NCI-H1436 treated with DMSO at 0.1 percent for 48 hours (cell line): ENCODE measurements at places on chromosomes 12 and 14.

DNA sequence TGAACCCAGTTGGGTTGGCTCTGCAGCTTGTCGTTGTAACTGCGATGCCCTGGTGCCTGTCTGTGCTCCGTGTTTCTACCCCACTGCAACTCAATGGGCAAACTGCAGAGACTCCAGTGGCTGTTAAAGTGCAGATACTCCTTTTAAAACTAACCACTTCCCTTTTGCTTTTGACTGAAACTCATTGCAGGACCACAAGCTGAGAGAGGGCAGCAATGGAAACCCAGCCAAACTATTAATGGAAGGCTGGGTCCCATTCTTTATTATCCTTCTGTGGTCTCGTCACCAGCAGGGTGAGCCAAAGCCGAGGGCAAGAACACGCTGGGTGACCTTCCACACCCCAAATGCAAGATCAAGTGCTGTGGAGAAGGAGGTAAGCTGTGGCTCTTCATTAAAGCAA, 910.4 kb downstream of the VRK1 start:
- no peak for DNase-seq

GRCh38 chr14:24054324-24054641, 2.5 kb downstream of the CARMIL3 start:
- DNase-seq: no peak

DNA sequence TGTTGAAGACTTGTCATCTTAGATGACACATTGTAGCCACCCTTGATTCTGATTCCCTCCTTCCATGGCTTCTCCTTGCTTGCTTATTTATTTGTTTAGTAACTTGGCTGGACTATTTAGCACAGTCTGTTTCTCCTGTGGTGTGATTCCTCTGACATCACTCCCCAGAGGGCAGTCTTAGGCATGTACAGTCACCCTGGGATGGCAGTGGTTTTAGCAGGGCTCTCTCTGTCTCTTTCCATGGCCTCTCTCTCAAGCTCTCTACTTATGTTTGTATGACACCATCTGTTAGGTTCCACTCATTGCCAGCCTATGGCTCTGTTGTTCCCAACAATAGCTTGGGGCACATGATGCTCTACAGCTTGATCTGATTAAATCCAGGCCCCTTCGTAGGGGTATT, 158.3 kb downstream of the ADGRD1 start:
- DNase-seq: no peak

DNA sequence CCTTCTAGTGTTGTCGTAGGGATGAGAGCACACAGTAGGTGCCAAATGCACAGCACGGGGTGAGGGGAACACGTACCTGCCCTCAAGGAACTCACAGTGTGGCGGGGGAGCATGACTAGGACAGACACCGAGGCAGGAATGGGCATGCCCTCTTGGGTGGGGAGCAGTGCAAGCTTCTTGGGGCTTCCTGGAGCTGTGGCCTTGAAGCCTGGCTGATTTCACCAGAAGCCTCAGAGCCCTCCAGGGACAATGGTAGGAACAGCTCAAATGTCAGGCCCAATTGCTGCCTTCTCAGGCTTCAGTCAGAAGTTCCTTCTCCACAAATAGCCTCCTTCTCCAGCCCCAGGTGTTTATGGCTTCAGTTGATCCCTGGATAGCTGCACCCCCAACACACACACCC, 43.4 kb downstream of the TEAD4 start:
- no peak for DNase-seq

DNA sequence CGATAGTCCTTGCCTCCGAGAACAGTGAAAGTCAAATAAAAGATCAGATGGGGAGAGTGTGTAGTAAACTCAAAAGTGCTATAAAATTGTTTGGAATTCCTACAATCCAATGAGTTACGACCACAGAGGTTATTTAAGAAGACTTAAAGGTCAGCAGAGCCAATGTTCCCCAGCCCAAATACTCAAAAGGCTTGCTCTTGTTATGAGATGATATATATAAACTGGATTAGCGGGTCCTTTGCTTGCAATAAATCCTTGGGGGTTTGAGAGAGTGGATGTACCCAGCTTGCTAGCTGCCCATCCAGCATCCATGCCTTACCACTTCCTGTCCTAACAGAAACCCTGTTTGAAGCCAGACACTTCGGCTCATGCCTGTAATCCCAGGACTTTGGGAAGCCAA, 29.0 kb upstream of the MED13L start:
- no peak for DNase-seq

GRCh38 chr12:116529686-116530085, 29.5 kb upstream of the MAP1LC3B2 start:
- no peak for DNase-seq

GRCh38 chr12:77102691-77103090, 37.3 kb upstream of the E2F7 start:
- no peak for DNase-seq

- DNase-seq: no peak
These were observed 12.3 kb downstream of the BRAP start for GRCh38 chr12:111673503-111673902.

GRCh38 chr12:25264862-25265261, 14.1 kb upstream of the KRAS start:
- no peak for DNase-seq

DNA sequence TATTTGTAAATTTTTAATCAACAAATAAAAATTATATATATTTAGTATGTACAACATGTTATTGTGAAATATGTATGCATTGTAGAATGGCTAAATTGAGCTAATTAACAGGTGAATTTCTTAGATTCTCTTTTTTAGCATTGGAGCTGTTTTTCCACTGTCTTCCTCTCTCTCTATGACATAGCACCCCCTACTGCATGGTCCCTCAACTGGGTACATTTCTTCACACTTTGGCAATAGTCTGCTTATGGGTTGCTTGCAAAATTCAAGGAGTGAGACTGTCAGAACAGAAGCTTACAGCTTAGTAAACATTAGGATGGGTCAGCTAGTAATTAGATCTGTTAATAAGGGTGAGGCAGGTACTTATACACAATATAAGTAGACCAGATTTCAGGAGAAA, 658.5 kb upstream of the MGAT4C start:
- DNase-seq: no peak

- DNase-seq: peak; percentile 2
These were observed 196.6 kb downstream of the PCNX1 start for GRCh38 chr14:71103662-71104484.

GRCh38 chr12:9319044-9319841, 111.0 kb upstream of the PZP start:
- no peak for DNase-seq

GRCh38 chr12:130953771-130954543, at the start of gene ADGRD1:
Gene ADGRD1, plus strand, starts transcription at chr12:130953907. Its CDS starts 559 bp downstream, at chr12:130954466.
- DNase-seq: no peak

- DNase-seq: no peak
These were observed 60.4 kb upstream of the SLC6A15 start for GRCh38 chr12:84973026-84973425.
